ENCODE measurements at places on chromosomes 2 and 18.
A peak's percentile ranks its signal among the peaks of the same experiment; 100 is the strongest.

DNA sequence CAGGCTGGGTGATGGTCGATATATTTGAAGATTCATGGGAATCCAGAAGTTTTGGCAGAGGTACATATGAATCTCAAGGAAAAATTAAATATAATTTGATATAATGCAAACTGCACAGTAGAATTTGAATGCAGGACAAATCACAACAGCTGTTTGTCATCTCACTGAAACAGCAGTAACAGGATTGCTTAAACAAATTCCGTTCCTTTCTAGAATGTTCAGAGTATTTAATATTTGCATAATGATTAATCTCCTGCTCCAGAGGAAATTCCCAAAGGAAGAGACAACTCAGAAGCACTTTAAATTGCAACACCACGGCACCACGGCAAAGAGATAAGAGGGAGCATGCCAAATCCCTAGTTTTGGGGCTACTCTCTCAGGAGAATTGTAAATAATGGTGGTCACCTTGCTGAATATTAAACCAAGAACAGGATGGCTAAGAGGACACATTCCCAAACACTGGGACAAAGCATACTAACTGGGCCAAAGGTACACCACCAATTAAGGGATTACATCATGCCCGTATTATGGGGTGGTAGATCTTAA, 67.8 kb upstream of the MAP4K3 start:
- no peak for DNase-seq

- no peak for DNase-seq
Observed at GRCh38 chr2:49224426-49225010, 70.2 kb upstream of the FSHR start.

DNA sequence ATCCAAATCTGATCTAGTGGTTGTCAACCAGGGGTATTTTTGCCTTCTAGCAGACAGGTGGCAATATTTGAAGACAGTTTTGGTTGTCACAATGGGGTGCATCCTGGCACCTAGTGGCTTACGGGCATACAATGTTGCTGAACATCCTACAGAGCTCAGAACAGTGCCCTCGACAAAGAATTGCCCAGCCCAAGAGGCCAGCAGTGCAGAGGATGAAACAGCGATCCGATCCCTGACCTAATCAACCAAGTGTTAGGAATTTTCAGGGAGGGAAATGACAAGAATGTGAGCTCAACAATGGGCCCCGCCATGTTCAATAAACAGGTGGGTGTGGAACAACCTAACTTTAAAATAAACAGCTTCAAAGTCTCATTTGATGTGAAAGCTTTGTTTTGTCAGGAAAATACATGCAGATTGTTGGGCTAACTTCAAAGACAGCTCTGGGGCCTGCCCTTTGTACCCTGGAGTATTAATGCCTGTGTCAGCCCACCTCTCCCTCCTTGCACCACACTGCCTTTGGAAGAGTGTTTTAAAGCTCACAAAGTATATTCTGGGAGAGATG, 22.5 kb upstream of the SCYGR5 start:
- no peak for DNase-seq

GRCh38 chr2:71932037-71932779, 215.5 kb downstream of the CYP26B1 start:
- DNase-seq: no peak

GRCh38 chr2:130355578-130356431, at the start of gene PTPN18:
Gene PTPN18, plus strand, starts transcription at chr2:130356056. Its CDS starts 52 bp downstream, at chr2:130356108.
- peak; percentile 36 for DNase-seq

DNA sequence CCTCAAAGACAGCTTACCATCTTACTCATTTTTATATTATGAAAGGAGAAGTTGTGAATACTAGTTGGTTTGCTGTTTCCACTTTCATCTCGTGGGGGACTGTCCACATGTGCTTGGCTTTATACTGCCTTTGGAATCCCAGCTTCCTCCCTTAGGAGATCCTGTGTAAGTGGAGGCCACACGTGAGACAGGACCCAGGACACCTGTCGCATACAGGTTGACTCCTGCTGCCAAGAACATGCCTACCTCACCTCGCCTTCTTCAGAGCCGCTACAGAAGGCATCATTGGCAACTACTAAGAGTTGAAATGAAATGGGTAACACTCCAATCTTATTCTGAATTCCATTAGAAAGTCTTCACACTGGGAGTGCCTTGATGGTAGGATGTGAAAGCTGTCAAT, 69.3 kb downstream of the PPP4R1 start:
- no peak for DNase-seq

DNA sequence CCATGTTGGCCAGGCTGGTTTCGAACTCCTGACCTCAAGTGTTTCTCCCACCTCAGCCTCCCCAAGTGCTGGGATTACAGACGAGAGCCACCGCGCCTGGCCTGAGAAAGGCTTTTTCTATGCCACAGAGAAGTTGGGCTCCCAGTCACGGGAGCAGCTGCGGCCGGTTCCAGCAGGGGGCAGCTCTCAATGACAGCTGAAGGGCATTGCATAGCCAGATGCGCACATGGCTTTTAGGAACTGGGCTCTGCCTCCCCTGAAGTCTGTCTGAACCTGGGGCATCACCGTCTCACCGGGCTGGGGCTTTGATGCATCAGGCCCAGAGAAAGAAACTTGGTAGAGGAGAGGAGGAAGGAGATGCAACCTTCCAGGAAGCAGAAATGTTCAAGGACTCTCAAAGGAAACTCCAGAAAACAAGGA, 84.2 kb upstream of the LAPTM4A start:
- no peak for DNase-seq

DNA sequence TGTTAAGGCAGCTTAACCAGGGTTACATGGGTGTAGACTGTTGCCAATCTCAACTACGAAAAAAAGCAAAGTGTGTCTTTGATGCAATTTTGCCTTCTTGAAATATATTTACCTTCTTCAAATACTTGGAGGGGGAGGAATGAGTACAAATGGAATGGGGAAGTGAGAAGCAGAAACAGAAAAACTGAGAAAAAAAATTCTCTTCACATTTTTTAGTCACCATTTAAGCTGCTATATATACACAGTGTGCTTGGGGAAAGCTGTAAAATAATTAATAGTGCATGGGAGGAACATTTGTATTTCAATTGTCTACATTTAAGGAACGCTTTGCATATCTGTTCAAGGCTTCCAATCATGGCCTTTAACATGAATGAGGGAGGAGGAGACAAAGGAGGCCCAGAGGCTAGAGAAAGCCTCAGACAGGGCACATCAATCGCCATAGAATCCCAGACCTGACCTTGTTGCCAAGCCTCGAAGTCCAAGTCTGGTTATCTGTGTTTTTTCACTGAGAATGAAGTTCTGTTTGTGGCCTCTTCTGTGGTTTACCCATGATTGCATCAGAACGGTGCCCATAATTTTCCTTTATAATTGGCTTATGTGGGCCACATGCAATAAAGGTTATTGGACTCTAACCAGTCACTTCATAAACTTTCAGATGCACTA, 158.6 kb downstream of the PIK3C3 start:
- DNase-seq: no peak

DNA sequence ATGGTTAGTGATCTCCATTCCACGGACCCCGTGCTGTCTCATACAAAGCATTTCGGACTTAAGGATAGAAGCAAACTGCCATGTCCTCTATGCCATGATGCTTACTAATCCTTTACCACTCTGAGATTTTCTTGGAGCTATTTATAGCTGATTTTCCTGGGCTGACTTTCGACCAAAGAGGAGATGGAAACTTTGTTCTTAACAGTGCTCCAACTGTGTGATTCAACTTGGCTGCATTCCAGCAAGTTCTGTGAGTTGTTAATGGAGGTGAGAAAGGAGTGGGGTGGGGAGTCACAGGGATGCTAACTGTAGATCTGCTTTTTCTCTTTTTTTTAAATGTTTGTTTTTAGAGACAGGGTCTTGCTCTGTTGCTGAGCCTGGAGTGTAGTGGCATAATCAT, 45.5 kb upstream of the MSH2 start:
- DNase-seq: no peak

DNA sequence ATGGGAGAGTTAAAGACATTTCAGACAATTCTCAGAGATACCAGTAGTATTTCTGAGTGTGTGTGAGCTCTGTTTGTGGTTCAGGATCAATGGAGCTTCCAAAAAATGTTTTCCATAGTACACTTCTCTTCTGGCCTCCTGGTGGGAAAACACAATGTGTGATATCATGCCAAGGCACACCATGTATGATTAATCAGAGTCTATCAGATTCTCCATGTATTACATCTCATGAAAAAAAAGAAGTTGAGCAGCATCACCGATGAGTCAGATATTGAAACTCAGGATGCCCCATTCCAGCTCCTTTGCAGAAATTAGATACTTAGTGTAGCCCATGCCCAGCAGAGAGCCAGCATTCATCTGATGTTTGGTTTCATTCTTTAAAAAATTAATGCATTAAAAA, 620.3 kb upstream of the POU3F3 start:
- DNase-seq: no peak

- DNase-seq: no peak
Observed at GRCh38 chr2:217658806-217659205, 344.0 kb downstream of the TNS1 start.

DNA sequence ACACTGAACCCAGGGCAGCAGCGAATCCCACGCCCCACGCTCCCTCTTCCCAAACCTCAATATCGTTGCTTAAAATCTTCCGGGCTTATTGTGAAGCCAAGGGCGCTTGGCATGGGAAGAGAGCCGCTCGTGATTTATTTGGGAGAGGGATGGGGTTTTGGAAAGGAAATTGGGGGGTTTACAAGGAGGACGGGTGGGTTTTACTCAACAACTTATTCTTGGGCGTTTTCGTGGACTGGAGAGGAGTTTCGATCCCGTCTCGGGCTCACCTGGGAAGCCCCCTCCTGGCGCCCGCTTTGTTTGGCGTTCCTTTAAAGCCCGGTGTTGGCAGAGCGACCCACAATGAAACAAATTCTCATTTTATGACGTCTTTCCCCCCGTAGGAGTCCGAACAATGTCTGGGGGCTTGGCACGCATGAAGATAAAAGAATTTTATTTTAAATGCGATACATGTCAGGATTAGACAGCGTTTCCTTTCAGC, 135.3 kb downstream of the INSIG2 start:
- no peak for DNase-seq

GRCh38 chr2:50746526-50746925, 285.4 kb downstream of the NRXN1 start:
- DNase-seq: no peak

- DNase-seq: no peak
Observed at GRCh38 chr2:118459426-118459825, 371.2 kb downstream of the INSIG2 start.

DNA sequence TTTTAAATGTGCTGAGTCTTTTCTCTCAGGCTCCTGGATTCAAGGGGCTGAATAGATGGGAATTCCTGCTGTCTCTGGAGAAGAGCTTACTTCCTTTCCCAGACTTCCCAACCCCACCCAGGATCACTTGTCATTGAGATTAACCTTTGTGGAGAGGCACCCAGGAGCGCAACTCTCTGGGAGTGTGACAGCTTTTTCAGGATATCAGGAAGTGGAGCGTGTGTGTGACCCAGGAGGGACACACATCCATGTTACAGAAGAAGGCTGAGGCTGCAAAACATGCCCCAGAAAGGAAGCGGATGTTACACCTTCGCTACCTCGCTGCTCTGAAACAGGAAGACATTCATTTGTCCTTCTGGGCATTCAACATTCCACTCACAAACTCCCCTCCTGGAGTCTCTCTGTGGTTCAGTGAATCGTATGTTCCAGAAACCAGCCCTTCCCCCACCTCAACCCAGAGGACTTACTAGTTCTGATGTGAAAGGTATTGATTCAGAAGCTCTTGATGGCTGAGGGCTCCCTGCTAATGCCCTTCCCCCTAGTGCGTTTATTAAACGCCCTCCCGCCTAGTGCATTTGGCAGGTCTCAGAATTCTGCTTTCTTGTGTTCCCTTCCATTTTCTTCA, 523.9 kb downstream of the TNS1 start:
- no peak for DNase-seq

GRCh38 chr18:32450026-32450691, 20.5 kb downstream of the GAREM1 start:
- DNase-seq: no peak

DNA sequence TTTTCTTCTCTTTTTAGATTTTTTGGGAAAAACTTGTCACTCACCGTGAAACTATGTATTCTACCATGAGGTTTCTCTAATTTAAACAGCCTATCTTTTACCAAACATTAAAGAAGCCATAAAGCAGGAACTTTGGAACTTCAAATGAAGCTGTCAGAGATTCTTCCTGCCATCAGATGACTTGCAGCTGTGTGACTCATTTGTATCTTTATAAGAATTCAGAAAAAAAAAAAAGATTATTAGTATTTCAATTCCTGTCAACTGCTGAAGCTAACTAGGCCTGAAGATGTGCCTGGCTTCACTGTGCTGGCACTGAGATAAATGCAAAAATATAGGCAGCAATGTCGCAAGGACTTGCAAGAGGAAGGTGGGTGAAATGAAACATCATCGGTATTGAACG, 1399.1 kb upstream of the PIK3C3 start:
- DNase-seq: no peak

GRCh38 chr2:44389895-44390294, 28.1 kb downstream of the CAMKMT start:
- no peak for DNase-seq

DNA sequence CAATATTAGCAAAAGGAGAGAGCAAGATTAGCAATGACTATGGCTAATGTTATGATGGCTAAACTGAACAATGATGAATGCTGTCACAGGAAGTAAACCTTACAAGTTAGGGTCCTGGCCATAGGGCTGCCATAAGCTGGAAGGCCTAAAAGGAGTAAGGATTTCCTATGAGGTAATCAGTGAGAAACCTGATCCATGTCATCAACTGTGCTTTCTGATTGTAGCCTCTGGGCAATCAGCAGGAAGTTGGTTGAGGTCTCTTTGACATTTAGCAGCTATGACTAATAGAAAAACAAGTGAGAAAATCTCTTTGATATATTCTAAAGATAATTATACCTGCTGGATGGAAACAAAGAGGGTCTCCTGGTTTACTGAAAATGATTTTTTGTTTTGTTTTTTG, 193.0 kb downstream of the RAB3GAP1 start:
- DNase-seq: no peak

GRCh38 chr2:62660582-62661262, 44.8 kb upstream of the EHBP1 start:
- DNase-seq: no peak

- peak; percentile 49 for DNase-seq
Observed at GRCh38 chr2:25362434-25363145, 20.9 kb upstream of the DNMT3A start.

DNA sequence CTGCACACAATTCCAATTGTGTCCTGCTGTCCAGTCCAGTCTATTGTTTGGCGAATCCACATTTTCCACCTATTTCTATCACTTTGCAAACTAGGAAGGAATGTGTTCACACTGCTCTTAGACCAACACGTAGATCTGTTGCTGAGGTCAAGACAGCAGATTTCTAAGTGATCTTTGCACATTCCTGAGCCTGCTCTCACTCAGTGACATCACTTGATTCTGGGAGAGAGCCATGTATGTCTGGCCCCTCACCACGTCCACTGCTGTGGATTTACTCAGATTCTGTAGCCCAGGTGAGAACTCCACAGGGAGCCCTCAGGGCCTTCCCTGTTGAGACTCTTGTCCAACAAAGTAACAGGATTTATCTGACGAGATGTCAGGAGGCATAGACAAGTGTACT, 317.2 kb downstream of the TSN start:
- DNase-seq: no peak
